ENCODE measurements at places on chromosomes 3 and 15. TPM values are rescaled to one million over a fixed set of nuclear protein-coding genes. Genes with fewer than 3 reads are reported as not detected.

DNA sequence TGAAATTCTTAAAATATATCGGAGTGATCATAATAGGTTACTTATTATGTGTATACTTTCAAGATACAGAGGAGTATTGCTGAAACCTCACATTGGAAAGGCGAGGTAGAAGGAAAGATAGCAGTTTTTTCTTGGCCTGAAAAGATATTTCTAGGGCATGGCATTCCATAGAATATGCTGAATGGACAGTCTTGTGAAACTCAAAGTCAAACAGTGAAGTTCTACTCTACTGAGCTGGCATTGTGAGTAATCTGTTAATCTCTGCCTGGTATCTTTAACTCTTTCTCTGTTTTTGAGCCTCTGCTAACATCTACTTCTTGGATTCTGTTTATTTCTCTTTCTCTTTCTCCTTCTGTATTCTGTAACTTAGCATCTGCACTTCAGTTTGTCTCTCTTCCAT, 176.3 kb upstream of the ZBTB20 start:
- H3K27ac ChIP-seq: no peak overlapping the region
- H3K27me3 ChIP-seq: peaks cover 2% of the 10 kb centered on the region
- DNase-seq: no peak
- no peaks in the 10 kb centered on the region for H3K36me3 ChIP-seq
- H3K4me1 ChIP-seq: no peaks in the 10 kb centered on the region

The KBTBD13 gene
- not detected for total RNA-seq

GRCh38 chr3:56862352-56863062, 60.8 kb upstream of the ARHGEF3 start:
- H3K27ac ChIP-seq: no peak overlapping the region
- no peak for DNase-seq
- no peaks in the 10 kb centered on the region for H3K27me3 ChIP-seq
- peaks cover 25% of the 10 kb centered on the region for H3K36me3 ChIP-seq
- no peak overlapping the region for H3K4me3 ChIP-seq
- H3K4me1 ChIP-seq: peaks cover 48% of the 10 kb centered on the region

The SYNPR gene
- not detected for total RNA-seq

The CAND2 gene
- 0.79 TPM for total RNA-seq

The SUCNR1 gene
- total RNA-seq: 0.08 TPM
